SJSA1 (cell line): ENCODE measurements at places on chromosomes 7 and 10.

- no peak for DNase-seq
These were observed 679.3 kb upstream of the CELF2 start for GRCh38 chr10:10338339-10338738.

GRCh38 chr10:19966751-19967150 is 150.5 kb downstream of the PLXDC2 start:
- DNase-seq: no peak

- peak; percentile 34 for DNase-seq
These were observed 14.5 kb downstream of the SH2D4B start for GRCh38 chr10:80552151-80552646.

GRCh38 chr10:102393411-102394078 is 2.0 kb upstream of the NFKB2 start:
- no peak for DNase-seq

DNA sequence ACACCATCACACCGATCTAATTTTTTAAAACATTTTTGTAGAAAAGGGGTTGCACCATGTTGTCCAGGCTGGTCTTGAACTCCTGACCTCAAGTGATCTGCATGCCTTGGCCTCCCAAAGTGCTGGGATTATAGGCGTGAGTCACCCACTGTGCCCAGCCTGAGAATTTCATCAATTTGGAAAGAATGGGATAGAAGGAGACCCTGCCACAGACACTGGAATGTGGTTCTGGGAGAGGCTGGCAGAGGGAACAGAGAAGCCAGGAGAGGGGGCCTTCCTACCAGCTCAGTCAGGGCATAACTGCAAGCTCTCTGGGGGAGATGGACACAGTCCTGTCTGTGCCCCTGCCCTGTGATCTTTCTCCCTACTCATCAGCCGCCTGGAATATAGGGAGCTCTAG is 42.1 kb upstream of the MKRN1 start:
- peak; percentile 40 for DNase-seq

DNA sequence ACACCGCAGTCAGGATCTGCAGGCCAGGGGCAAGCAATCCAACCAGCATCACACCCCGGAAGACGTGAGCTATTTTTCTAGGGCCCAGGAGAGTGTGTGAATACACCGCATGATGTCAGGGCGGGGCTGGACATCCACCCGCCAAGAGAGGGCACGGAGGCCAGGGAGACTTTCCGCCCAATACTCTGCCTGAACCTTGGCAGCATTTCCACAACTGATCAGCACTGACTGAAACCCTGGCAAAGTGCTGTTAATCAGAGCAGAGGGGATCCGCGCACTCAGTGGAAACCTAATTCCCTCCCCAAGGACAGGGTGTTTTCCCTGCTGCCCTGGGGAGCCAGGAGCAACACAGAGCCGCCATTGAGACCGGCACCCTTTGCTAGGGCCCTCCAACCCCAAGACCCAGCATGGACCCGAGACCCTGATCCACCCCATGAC is 8.2 kb downstream of the MAD1L1 start:
- DNase-seq: no peak

GRCh38 chr10:89263091-89263490 is 11.5 kb upstream of the LIPA start:
- DNase-seq: no peak

DNA sequence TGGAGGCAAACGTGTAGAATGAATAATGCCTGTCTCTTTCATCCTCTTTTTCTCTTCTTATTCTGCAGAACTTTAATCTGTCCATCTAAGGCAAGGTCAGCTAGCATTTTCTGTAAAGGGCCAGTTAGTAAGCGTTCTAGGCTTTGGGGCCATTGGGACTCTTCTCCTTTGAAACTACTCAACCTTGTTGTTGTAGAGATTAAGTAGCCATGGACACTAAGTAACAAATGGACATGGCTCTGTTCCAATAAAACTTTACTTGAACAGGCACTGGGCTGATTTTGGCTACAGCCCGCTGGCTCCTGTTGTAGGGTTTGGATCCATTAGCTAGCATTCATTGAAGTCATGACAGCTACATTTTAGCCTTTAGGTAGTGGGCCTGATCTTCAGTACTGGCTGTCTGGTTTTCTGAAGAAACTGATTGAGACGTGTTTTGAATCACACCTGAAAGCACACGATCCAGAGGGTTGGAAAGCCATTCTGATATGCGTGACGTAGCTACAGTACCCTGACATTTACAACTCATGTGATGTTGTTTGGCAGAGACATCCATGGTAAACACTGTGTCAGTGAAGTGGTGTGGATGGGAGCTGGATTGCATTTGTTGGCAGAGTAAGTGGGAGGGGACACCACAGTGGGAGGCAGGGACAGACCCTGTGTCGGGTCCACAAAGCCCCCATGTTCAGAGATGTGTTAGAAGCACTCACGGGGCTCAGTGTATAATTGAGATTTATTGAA is 92.5 kb downstream of the MTPN start:
- DNase-seq: no peak

DNA sequence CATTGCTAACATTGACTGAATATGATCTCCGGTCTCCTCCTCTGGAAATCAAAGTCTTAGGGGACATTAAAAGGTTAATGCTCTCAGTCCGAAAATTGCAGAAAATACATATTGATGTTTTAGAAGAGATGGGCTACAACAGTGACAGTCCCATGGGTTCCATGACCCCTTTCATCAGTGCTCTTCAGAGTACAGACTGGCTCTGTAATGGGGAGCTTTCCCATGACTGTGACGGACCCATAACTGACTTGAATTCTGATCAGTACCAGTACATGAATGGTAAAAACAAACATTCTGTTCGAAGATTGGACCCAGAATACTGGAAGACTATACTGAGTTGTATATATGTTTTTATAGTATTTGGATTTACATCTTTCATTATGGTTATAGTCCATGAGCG is 39.2 kb downstream of the SAMD8 start:
- DNase-seq: no peak

GRCh38 chr10:14736600-14737081 is 38.1 kb downstream of the FAM107B start:
- DNase-seq: no peak

GRCh38 chr7:108268200-108268820 is 138.1 kb upstream of the LAMB4 start:
- no peak for DNase-seq

DNA sequence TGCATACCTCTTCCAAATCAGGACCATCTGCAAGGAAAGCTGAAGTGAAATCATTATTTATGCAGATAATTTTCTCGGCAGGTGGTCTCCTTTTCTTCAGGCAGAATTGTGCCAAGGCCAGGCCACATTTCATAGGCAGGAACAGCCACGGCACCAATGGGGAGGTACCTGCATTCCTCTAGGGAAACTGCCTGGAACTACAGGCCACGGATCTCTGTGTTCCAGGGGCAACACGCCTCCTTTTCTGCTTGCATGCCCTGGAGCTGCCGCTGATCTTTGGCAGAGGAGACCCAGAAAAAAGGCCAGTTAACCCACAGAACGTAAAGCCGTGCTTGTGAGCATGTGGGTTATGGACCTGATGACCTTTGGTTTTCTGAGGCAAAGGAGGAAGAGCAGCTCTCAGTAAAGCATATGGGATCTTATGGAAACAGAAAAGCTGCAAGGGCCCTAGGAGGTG is 111.2 kb upstream of the KIAA1217 start:
- DNase-seq: no peak

DNA sequence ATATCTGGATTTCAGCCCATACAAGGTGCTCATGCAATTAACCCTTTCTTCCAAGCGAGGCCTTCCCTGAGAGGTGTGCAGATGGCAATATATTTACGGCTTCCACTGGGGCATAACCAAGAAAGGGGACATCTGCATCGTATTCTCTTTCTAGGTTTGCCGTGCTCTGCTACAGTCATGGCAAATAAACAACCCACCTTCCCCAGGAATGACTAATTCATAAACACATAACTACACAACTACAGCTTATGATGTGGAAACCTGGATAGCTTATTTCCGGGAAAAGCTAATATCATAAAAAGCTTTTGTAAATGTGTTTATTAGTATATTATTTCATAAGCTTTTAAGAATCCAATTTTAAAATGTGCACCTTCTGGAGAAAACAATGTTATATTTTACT is 120.0 kb downstream of the CAMK1D start:
- DNase-seq: peak; percentile 2

DNA sequence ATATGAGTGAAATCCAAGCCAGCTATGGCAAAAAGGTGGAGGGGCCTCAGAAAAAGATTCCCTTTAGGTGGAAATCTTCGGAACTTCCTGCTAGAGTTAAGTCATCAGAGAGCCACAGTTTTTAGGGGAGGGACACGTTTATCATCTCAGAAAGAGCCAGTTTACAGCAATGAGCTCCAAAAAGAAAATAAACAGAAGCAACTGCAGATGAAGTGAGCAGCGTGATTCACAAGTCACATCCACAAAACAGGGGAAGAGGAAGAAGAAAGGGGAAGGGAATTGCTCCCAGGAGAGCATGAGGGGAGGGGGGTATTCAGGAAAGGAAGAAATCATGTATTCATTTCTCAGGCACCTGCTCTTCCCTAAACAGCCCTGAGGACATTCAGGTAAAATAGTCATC is 156.2 kb upstream of the FOXK1 start:
- DNase-seq: no peak

DNA sequence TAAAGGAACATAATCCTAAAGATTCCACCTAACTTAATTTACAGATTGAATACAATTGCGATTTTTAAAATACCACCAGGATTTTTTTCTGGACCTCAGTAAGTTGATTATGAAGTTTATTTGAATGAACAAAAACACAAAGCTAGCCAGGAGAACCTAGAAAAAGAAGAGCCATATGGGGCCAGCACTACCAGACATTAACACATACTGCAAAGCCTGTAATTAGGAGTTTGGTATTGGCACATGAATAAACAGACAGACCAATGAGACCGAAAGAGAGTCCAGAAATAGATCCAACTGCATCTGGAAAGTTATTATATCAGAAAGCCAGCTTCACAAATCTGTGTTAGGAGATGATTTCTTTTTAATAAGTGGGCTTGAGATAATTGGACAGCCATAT is 105.5 kb upstream of the CHST15 start:
- DNase-seq: no peak

DNA sequence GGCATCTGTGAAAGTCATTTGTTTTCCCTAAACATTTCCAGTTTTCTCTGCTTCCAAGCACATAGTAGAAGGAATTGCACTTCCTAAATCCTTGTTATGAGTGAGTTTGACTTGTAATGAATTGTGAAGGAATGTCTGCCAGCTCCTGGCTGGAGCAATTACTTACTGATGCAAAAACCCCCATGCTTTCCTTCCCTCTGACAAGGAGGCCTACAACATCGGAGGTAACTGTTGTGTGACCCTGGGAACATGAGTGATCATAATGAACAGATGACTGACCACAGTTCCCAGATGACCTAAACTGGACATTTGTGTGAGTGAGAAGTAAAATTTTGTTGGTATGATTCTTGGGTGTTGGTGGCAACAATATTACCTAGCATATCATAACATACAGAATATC is 21.4 kb upstream of the CPVL start:
- DNase-seq: no peak

- DNase-seq: no peak
These were observed 218.6 kb upstream of the TAC1 start for GRCh38 chr7:97513326-97513725.

DNA sequence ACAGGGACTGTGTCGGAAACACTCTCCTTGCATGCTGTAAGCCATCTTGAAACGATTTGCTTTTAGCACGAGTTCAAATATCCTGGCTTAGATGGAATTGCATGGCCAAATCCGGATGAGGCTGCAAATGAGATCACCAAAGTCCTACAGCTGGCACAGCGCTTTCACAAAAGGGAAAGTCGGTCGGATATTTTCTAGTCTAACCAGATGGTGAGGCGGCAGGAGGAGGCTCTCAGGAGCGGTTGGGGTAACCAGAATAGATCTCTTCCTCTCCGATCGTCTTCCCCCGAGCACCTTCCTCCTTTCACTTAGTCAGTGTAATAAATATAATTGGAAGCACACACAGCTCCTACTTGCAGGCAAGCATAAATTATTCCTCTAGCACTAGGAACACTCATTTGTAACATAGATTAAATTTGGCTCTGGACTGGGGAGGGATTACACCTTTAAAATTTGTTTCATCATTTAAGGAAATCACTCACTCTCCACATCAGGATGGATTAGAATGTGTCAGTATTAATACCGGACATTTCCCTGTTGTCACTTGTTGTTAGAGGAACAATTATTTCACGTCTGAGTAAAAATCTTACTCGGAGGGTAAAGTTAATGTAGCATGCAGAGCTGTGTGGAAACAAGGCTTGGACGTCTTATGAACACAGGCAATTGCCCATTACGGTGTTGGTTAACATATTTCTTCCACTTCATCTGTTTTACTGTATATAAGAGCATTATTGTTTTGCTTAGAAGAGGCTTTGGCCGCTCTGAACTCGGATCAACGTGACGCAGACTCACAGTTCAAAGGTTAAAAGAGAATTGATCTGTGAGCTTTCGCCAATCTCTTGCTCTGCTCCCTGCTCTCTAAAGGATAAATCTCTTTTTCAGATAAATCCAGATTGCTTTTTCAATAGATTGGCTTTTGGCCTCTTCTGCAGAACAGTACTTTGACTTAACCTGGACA is 857.9 kb downstream of the TYW1 start:
- DNase-seq: no peak

- no peak for DNase-seq
These were observed 32.4 kb downstream of the CAMK2B start for GRCh38 chr7:44292876-44293560.

GRCh38 chr10:133327651-133328357 is 8.9 kb downstream of the CALY start:
- DNase-seq: no peak

DNA sequence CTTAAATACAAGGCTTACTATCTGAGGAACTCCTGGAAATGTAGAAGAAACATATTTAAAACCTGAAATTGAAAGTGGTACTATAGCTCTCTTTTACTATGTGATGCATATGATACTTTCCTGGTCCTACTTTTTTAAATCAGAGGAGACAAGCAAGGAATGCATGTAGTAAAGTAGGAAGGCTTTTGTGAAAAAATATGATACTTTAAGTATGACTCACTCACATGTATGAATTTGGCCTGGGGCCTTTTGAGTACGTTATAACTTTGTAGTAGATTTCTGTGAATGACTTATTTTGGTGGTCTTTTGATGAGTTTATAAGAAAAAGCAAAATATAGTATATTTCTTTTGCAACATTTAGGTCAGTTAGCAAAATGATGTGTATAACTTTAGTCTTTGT is 53.8 kb downstream of the TAX1BP1 start:
- DNase-seq: no peak

DNA sequence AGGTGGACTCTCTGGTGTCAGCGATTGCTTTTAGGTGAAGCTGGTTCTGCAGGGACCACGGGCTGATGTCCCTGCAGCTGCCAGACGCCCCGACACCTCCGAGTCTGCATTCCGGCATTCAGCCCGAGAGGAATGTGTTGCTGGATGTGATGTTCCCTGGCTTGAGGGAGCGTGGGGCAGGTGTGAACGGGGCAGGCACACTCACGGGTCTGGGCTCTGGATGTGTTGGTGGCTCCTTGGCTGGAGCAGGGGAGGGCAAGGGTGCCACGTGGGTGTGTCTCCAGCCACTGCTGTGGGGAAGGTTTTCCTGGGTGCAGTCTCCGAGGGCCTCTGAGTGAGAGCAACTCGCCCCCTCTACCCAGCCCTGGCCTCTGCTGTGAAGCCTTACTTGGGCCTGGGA is 140.5 kb downstream of the CAMK1D start:
- no peak for DNase-seq

GRCh38 chr7:44307905-44308595 is 17.3 kb downstream of the CAMK2B start:
- peak; percentile 36 for DNase-seq
